Aorta (tissue), 5 donors: ENCODE measurements at places on chromosomes 16 and 17. TPM values are rescaled to one million over a fixed set of nuclear protein-coding genes. Genes with fewer than 3 reads are reported as not detected.

- H3K27me3 ChIP-seq: no peaks in the 10 kb centered on the region
- no peak overlapping the region for H3K4me3 ChIP-seq
- no peaks in the 10 kb centered on the region for H3K36me3 ChIP-seq
- H3K27ac ChIP-seq: no peak overlapping the region
- H3K4me1 ChIP-seq: no peaks in the 10 kb centered on the region
Measured at GRCh38 chr16:77744141-77744540, 21.8 kb downstream of the NUDT7 start.

- H3K27me3 ChIP-seq: no peaks in the 10 kb centered on the region
- no peak overlapping the region for H3K27ac ChIP-seq
- peak overlapping the region; percentile 50 for H3K4me3 ChIP-seq
Measured at GRCh38 chr17:77451245-77451893, 310.6 kb downstream of the SEC14L1 start.

GRCh38 chr17:9672691-9673090 lies 27.4 kb downstream of the USP43 start:
- no peak for DNase-seq
- H3K4me1 ChIP-seq: no peaks in the 10 kb centered on the region
- no peaks in the 10 kb centered on the region for H3K36me3 ChIP-seq
- no peak overlapping the region for H3K4me3 ChIP-seq
- H3K27ac ChIP-seq: no peak overlapping the region

PDPK1 gene
- total RNA-seq: 43.0 TPM

DNA sequence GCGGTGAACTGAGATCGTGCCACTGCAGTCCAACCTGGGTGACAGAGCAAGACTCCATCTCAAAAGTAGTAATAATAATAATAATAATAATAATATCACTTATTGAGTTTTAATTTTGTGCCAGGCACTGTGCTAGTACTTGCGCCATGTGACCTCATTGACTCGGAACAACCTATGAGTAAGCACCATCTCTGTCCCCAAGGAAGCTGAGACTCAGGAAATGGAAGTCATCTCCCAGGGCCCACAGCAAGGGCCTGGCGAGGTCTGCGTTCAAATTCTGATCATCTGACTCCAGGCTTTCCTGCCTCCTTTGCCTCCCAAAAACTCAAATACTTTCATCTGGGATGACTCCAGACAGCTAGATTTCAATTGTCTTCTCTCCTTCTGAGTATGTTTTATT lies 162.9 kb downstream of the SEC14L1 start:
- no peaks in the 10 kb centered on the region for H3K27me3 ChIP-seq
- H3K4me1 ChIP-seq: no peaks in the 10 kb centered on the region
- no peak for DNase-seq
- H3K36me3 ChIP-seq: no peaks in the 10 kb centered on the region

DNA sequence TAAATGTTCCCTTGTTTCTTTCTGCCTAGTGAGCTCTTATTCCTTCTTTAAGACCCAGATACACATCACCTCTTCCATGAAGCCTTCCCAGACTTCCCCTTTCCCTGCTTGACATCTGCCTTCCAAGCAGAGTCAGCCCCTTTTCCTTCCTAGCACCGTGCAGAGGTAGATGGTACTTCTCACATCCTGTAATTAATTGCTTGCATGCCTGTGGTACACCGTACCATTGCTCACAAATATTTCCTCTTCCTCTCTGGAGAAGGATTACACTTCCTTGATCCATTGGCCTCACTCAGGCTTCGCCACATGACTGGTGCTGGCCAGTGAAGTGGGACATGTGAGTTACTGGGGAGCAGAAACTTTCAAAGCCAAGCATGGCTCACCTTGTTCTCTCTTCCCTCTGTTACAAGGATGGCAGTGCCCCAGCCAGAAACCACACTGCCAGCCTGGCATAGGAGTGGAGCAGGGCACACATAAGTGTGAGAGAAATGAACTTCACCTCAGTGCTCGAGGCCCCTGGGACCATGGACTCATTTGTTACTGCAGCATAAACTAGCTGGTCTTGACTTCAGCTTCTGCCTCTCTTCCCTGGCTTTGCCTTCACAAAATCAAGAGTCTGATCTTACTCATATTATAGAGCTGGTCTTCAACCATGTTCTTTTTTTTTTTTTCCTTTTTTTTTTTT lies 44.0 kb downstream of the SOST start:
- peak overlapping the region; percentile 19 for H3K27ac ChIP-seq
- H3K36me3 ChIP-seq: no peaks in the 10 kb centered on the region
- no peak for DNase-seq
- H3K4me3 ChIP-seq: no peak overlapping the region

- H3K27me3 ChIP-seq: no peaks in the 10 kb centered on the region
- H3K27ac ChIP-seq: no peak overlapping the region
- no peak overlapping the region for H3K4me3 ChIP-seq
- no peak for DNase-seq
Measured at GRCh38 chr16:82070656-82071369, 35.8 kb downstream of the HSD17B2 start.

DNA sequence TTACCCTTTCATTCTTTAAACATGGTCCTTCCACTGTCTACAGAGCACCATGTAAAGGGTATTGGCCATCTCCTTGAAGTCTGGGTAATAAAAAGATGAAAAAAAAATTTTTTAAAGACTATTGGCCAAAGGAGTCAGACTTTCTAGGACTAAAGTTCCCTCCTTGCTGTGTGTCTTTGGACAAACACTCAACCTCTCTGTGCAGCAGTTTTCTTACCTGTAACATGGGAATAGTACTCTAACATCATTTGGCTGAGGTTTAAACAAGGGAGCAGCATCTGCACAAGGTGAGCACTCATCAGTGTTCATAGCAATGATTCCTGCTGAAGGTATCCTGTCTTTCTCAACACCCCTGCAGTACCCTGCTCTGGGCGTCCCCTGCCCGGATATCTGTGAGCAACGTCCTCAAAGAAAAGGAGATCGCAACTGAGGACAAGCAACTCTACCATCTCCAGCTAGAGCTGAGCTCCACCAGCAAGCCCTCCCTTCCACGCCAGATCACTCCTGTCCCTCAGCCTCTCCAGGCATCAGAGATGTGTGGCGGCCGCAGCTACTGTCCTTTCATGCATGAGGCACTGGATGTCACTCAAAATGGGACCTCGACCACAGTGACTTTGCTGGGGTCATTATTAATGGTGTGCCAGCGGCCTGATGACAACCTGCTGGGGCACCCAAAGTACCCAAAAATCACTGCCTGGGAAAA lies 29.5 kb upstream of the RPH3AL start:
- no peaks in the 10 kb centered on the region for H3K4me1 ChIP-seq
- H3K4me3 ChIP-seq: no peak overlapping the region
- no peaks in the 10 kb centered on the region for H3K36me3 ChIP-seq
- DNase-seq: peak; percentile 57
- no peak overlapping the region for H3K27ac ChIP-seq

DNA sequence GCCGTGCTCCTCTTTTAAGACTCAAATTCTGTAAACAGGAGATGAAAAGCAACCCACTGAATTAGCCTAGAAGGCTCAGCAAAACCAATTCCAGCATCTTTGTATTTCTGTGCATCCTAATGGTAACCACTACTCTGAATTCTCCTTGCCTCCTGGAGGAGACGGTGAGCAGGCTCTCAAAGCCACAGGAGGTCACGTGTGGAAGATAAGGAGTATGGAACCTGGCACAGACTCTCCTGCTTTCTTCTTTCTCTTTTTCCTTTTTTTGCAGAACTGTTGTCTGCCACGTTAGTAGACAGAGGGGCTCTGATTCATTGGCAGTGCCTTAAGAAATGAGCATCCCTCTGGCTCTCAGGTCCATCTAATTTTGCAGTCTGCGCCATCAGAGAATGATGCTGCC lies 44.4 kb downstream of the VPS53 start:
- H3K27me3 ChIP-seq: no peaks in the 10 kb centered on the region
- no peak overlapping the region for H3K4me3 ChIP-seq
- no peaks in the 10 kb centered on the region for H3K4me1 ChIP-seq
- DNase-seq: no peak

GRCh38 chr17:69581061-69581961 lies 166.8 kb downstream of the MAP2K6 start:
- no peaks in the 10 kb centered on the region for H3K36me3 ChIP-seq
- no peak overlapping the region for H3K27ac ChIP-seq
- no peaks in the 10 kb centered on the region for H3K4me1 ChIP-seq
- no peak overlapping the region for H3K4me3 ChIP-seq

CRYM gene
- 0.30 TPM for total RNA-seq

DNA sequence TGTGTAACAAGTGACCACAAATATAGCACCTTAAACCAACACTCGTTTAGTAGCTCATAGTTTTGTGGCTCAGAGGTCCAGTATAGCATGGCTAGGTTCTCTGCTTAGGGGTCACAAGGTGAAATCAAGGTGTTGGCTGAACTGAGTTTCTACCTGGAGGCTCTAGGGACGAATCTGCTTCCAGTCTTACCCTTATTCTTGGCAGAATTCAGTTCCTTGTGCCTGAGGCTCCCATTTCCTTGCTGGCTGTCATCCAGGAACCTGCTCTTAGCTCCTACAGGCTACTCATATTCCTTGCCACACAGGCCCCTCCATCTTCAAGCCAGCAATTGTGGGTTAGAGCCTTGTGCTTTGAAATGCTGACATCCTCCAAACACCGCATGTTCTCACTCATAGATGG lies 212.3 kb upstream of the CDH13 start:
- H3K27me3 ChIP-seq: no peaks in the 10 kb centered on the region
- no peak overlapping the region for H3K4me3 ChIP-seq
- no peaks in the 10 kb centered on the region for H3K36me3 ChIP-seq

- no peaks in the 10 kb centered on the region for H3K27me3 ChIP-seq
- H3K4me3 ChIP-seq: no peak overlapping the region
- no peak overlapping the region for H3K27ac ChIP-seq
- DNase-seq: peak; percentile 63
- H3K36me3 ChIP-seq: no peaks in the 10 kb centered on the region
- no peaks in the 10 kb centered on the region for H3K4me1 ChIP-seq
Measured at GRCh38 chr17:79658811-79659207, 48.0 kb upstream of the RBFOX3 start.

ZDHHC7 gene
- total RNA-seq: 57.0 TPM

- H3K27ac ChIP-seq: no peak overlapping the region
- H3K27me3 ChIP-seq: no peaks in the 10 kb centered on the region
- H3K4me1 ChIP-seq: no peaks in the 10 kb centered on the region
- no peak overlapping the region for H3K4me3 ChIP-seq
- DNase-seq: peak; percentile 72
Measured at GRCh38 chr16:81632392-81633146, 146.5 kb upstream of the PLCG2 start.

GRCh38 chr16:1772908-1773702 lies at the start of gene MRPS34:
TSS of gene MRPS34 (minus strand) at chr16:1773134. CDS start at chr16:1773119, 15 bp downstream.
- peak; percentile 89 for DNase-seq
- no peaks in the 10 kb centered on the region for H3K4me1 ChIP-seq
- H3K27ac ChIP-seq: peak within 1 kb of the TSS; percentile 55
- peak within 1 kb of the TSS; percentile 80 for H3K4me3 ChIP-seq
- H3K36me3 ChIP-seq: peaks cover 7% of the 10 kb centered on the region

SOX9 gene
- 3.8 TPM for total RNA-seq

DNA sequence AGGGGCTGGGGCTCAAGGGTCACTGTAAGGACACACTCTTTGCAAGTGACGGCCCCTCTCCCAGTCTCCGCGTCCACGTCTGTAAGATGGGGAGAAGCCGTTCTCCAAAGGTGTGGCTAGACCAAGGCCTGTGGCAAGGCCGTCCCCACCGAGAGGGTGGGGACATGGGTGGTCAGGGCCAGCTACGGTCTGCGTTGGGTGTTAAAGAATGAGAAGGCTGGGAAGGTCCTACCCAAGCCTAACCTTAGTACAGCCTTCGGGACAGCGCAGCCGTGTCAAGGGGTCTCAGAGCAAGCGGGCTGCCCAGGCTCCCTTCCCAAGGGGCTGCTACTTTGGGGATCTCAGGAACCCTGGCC lies 1.9 kb downstream of the C1QTNF8 start:
- no peak for DNase-seq
- no peaks in the 10 kb centered on the region for H3K4me1 ChIP-seq
- no peak overlapping the region for H3K4me3 ChIP-seq
- no peaks in the 10 kb centered on the region for H3K36me3 ChIP-seq

SPATA20 gene
- total RNA-seq: 27.8 TPM

GRCh38 chr16:48384520-48385252 lies 527 bp downstream of the SIAH1 start:
- peak overlapping the region; percentile 99 for H3K4me3 ChIP-seq
- H3K4me1 ChIP-seq: peaks cover 16% of the 10 kb centered on the region
- H3K27ac ChIP-seq: peak overlapping the region; percentile 95
- H3K36me3 ChIP-seq: no peaks in the 10 kb centered on the region

GRCh38 chr17:41657176-41657754 lies 31.4 kb upstream of the EIF1 start:
- no peaks in the 10 kb centered on the region for H3K27me3 ChIP-seq
- H3K27ac ChIP-seq: no peak overlapping the region
- no peak for DNase-seq
- H3K36me3 ChIP-seq: no peaks in the 10 kb centered on the region
- H3K4me3 ChIP-seq: no peak overlapping the region

GPR139 gene
- not detected for total RNA-seq

AHSP gene
- 4.7 TPM for total RNA-seq

DNA sequence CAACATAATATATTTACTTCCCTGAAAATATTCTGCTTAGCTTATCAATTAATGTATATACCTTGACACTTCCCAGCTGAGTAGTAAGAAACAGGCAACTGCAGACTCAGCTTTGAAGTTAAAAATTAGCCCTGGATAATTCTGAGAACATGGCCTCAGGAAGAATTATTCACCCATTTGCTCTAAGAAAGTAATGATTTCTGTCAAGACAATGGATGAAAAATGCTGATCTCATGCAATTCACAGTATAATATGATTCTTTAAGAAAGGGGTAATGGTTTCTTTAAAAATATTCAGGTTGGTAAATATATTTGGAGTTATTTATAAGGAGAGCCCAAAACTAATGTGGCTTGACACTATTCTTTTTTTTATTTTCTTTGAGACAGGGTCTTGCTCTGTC lies 88.8 kb downstream of the CACNG1 start:
- no peaks in the 10 kb centered on the region for H3K27me3 ChIP-seq
- no peak for DNase-seq
- no peaks in the 10 kb centered on the region for H3K4me1 ChIP-seq
- no peaks in the 10 kb centered on the region for H3K36me3 ChIP-seq
- H3K4me3 ChIP-seq: no peak overlapping the region

- no peaks in the 10 kb centered on the region for H3K4me1 ChIP-seq
- no peaks in the 10 kb centered on the region for H3K27me3 ChIP-seq
- no peaks in the 10 kb centered on the region for H3K36me3 ChIP-seq
- no peak for DNase-seq
- H3K27ac ChIP-seq: no peak overlapping the region
- H3K4me3 ChIP-seq: no peak overlapping the region
Measured at GRCh38 chr17:2089021-2089422, 34.1 kb downstream of the HIC1 start.

DNA sequence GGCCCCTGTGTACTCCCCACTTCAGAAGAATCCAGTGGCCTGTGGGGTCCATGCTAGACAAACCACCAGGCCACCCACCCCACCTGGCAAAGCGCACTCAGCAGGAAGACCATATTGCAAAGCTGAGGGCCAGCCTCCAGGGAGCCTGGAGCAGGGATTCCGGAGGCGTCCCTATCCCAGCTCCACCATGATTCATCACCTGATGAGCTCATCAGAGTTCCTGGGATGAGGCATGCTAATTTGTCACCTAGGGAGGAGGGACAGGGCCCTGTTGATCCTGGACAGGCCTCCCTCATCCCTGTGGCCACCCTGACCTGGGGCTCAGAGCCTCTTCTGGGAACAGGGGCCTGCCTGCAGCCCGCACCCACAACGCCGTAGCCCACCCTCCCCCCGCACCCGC lies 131.6 kb upstream of the PLCG2 start:
- no peaks in the 10 kb centered on the region for H3K27me3 ChIP-seq
- no peaks in the 10 kb centered on the region for H3K4me1 ChIP-seq
- DNase-seq: no peak
- H3K36me3 ChIP-seq: no peaks in the 10 kb centered on the region
- H3K27ac ChIP-seq: no peak overlapping the region
- H3K4me3 ChIP-seq: no peak overlapping the region
